Activated T-cell treated with anti-CD3 and anti-CD28 coated beads, Interleukin-2, amount 50 U/mL, for 72 hours (primary cell): ENCODE measurements at places on chromosomes 2 and 18. TPM values are rescaled to one million over a fixed set of nuclear protein-coding genes. Genes with fewer than 3 reads are reported as not detected.

Gene STEAP3
- total RNA-seq = not detected

Gene GTF2A1L
- not detected for total RNA-seq

Gene CCDC148
- total RNA-seq = not detected

DNA sequence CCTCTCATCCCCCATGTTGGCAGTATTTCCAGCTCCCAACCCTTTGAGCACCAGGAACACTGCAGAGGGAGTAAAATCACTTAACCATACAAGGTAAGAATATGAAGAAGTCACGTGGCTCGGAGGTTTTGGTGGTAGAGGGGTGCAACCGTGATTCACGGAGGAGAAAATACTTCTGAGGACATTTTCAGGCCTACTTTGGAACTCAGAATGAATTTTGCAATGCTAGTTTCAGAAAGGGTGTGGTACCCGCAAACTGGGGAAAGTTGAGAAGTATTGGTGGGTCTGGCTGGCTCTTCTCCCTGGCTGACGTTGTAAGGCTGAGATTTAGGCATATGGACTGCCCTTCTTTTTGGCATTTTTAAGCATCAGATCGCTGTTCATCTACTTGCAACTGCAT, 442 bp downstream of the SERPINB5 start:
- no peaks in the 10 kb centered on the region for H3K4me1 ChIP-seq
- no peak overlapping the region for H3K4me3 ChIP-seq
- H3K36me3 ChIP-seq = no peaks in the 10 kb centered on the region
- no peak for DNase-seq
- H3K27ac ChIP-seq = no peak overlapping the region

GRCh38 chr2:100551303-100551702, 11.5 kb upstream of the PDCL3 start:
- no peak for DNase-seq
- peaks cover 2% of the 10 kb centered on the region for H3K36me3 ChIP-seq
- H3K27ac ChIP-seq = no peak overlapping the region
- H3K27me3 ChIP-seq = peaks cover 9% of the 10 kb centered on the region
- H3K4me1 ChIP-seq = peaks cover 18% of the 10 kb centered on the region

DNA sequence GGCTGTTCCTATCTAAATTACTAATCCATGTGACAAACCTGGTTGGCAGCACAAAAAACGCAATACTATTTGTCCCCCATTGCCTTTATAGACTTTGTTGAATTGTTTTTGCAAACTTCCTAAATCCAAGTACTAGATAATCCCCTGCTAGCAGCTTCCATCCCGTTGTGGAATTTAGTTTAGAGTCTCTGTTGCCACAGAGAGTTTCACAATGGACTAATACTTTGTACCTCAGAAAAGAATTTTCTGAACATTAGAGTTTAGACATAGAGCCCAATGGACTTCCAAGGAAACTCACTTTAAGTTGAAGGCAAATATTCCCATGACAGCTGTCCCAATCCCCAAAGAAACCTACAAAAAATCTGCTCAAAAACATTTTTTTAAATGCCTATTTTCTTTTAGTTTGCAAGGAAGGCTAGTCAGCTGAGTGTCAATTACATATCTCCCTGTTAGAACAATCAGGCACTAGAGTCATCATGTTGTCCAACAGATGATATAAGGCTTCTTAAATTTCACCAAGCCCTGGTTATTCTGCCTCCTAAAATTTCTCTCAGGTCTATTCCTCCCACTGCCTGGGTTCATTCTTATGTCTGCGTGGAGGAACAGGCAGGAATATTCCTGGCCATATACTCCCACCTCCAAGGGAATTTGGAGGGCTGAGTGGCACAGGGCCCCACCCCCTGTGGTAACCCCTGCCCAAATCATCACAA, 27.2 kb downstream of the RNF152 start:
- H3K4me3 ChIP-seq = no peak overlapping the region
- no peak for DNase-seq
- H3K27ac ChIP-seq = no peak overlapping the region
- no peaks in the 10 kb centered on the region for H3K4me1 ChIP-seq
- no peaks in the 10 kb centered on the region for H3K27me3 ChIP-seq

GRCh38 chr2:99031481-99031880, 95.5 kb upstream of the CRACDL start:
- H3K27me3 ChIP-seq = no peaks in the 10 kb centered on the region
- H3K36me3 ChIP-seq = no peaks in the 10 kb centered on the region
- no peak for DNase-seq
- peaks cover 14% of the 10 kb centered on the region for H3K4me1 ChIP-seq

DNA sequence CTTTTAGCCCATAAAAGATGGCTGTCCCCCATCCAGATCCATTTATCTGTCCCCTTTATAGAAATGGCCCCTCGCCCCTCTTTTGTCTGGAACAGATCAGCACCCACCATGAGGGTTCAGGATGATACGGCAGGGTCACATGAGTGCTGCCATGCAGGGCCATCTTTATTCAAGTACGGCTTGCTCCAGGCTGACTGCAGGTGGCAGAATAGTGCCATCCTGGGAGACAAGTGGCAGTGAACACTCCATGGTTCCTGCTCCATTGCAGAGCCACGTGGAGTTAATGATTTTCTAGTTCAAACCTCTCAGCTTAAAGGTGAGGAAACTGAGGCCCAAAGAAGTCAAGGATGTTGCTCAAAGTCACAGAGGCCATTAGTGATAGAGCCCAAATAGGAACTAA, 180.6 kb downstream of the CLIP4 start:
- no peak overlapping the region for H3K27ac ChIP-seq
- H3K27me3 ChIP-seq = peaks cover 39% of the 10 kb centered on the region
- DNase-seq = no peak
- no peaks in the 10 kb centered on the region for H3K4me1 ChIP-seq
- H3K36me3 ChIP-seq = no peaks in the 10 kb centered on the region
- H3K4me3 ChIP-seq = no peak overlapping the region

DNA sequence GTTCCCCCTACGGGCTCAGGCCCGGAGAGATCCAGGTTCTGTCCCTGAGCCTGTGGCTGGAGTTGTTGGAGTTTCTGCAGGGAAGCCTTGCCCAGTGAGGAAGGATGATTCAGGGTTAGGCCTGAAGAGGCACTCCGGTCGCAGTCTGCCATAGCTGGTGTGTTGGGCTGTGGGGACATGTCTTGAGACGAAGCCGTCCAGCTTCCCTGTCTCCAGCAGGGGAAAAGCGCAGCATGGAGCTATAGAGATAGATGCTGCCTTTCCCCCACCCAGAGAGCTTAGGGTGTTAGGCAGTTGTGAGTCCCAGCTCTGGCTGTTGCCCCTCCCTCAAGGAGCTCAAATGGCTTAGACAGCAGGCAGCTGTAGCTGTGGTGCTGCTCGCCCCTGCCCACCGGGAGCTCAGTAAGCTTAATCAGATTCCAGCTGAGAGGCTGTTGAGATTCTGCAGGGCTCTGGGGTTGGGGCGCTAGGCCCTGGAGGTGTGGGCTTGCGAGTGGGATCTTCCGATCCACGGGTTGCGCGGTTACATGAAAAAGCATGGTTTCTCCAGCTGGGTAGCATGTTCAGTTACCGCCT, 103.9 kb downstream of the PMAIP1 start:
- H3K36me3 ChIP-seq = no peaks in the 10 kb centered on the region
- H3K27me3 ChIP-seq = peaks cover 41% of the 10 kb centered on the region
- H3K4me3 ChIP-seq = no peak overlapping the region
- no peak for DNase-seq
- no peak overlapping the region for H3K27ac ChIP-seq

GRCh38 chr2:45470531-45470930, 140.5 kb downstream of the SRBD1 start:
- no peak overlapping the region for H3K4me3 ChIP-seq
- H3K27ac ChIP-seq = no peak overlapping the region
- DNase-seq = no peak
- no peaks in the 10 kb centered on the region for H3K4me1 ChIP-seq
- no peaks in the 10 kb centered on the region for H3K36me3 ChIP-seq

DNA sequence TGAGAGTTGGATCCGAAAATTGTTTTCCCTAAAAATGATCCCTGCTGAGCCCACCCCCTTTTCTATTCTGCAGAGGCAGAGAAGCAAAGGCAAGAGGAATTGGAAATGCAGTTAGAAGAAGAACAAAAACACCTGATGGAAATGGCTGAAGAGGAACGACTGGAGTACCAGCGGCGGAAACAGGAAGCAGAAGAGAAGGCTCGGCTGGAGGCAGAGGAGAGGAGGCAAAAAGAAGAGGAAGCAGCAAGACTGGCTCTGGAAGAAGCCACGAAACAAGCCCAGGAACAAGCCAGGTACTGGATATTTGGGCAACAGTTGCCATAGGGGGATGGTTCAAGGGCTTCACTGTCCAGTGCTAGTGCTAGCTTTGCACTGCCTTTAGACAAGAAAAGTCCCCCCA, 41.7 kb downstream of the SUMO1 start:
- peaks cover 12% of the 10 kb centered on the region for H3K27me3 ChIP-seq
- no peak overlapping the region for H3K4me3 ChIP-seq
- no peaks in the 10 kb centered on the region for H3K36me3 ChIP-seq
- H3K4me1 ChIP-seq = no peaks in the 10 kb centered on the region

DNA sequence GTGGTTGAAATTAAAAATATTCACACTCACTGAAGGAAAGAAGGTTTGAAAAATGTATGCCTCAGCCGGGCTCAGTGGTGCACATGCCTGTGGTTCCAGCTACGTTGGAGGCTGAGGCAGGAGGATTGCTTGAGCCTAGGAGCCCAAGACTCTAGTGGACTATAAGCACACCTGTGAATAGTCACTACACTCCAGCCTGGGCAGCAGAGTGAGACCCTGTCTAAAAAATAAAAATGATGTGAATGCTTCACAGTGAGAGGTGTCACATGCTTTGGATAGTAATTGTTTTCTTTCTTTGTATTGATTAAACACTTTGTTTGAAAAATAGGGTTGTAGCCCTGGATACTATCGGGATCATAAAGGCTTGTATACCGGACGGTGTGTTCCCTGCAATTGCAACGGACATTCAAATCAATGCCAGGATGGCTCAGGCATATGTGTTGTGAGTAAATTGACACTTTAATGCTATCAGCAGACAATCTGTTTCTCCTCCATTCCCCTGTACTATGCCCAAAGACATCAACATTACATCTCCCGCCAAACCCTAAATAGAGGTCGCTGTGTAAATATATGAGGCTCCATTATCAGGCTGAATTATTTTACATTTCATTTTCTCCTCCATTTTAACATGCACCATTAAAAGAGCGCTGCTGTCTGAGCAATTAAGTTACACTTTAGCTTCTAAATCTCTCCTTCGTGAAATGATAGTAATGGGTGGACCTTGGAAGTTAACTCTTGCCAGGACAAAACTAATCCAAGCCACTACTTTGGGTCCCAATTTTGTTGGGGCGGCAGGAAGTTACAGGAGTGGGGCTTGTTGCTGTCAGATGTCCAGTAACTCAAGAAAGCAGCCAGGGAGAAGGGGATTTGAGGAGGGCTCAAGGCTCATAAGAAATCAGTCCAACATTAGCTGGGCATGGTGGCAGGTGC, 138.3 kb upstream of the TTC39C start:
- H3K27ac ChIP-seq = no peak overlapping the region
- H3K4me3 ChIP-seq = no peak overlapping the region
- no peaks in the 10 kb centered on the region for H3K27me3 ChIP-seq
- H3K4me1 ChIP-seq = peaks cover 22% of the 10 kb centered on the region

- H3K27me3 ChIP-seq = peaks cover 15% of the 10 kb centered on the region
- no peaks in the 10 kb centered on the region for H3K36me3 ChIP-seq
- peak overlapping the region; percentile 10 for H3K4me3 ChIP-seq
- H3K27ac ChIP-seq = no peak overlapping the region
- DNase-seq = peak; percentile 74
These were observed 30.8 kb downstream of the C18orf54 start for GRCh38 chr18:54388203-54389142.

GRCh38 chr2:159573846-159574606, 42.3 kb downstream of the BAZ2B start:
- H3K27me3 ChIP-seq = no peaks in the 10 kb centered on the region
- no peak overlapping the region for H3K27ac ChIP-seq
- H3K4me3 ChIP-seq = no peak overlapping the region
- H3K4me1 ChIP-seq = no peaks in the 10 kb centered on the region
- H3K36me3 ChIP-seq = peaks cover 4% of the 10 kb centered on the region
- no peak for DNase-seq

DNA sequence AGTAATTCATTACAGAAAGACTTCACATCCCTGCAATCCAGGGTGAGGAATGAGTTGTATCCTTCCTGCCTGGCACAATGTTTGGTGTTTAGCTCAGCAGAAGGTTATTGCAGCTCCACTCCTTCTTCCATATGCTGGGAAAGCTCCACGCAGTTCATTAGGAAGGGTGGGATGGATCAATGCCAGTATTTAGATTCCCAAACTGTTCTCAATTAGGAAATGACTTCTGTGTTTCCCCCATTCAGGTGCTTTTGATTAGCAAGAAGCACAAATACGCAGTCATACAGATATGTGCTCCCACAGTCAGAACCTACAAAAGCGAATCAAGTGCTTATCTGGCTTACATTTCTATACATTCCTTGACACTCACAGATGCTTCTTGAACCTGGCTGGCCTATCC, 340.6 kb downstream of the NYAP2 start:
- no peak for DNase-seq
- peaks cover 6% of the 10 kb centered on the region for H3K27me3 ChIP-seq
- H3K4me1 ChIP-seq = no peaks in the 10 kb centered on the region
- no peak overlapping the region for H3K4me3 ChIP-seq
